ENCODE measurements at places on chromosomes 16 and 17.
A peak's percentile ranks its signal among the peaks of the same experiment; 100 is the strongest.

DNA sequence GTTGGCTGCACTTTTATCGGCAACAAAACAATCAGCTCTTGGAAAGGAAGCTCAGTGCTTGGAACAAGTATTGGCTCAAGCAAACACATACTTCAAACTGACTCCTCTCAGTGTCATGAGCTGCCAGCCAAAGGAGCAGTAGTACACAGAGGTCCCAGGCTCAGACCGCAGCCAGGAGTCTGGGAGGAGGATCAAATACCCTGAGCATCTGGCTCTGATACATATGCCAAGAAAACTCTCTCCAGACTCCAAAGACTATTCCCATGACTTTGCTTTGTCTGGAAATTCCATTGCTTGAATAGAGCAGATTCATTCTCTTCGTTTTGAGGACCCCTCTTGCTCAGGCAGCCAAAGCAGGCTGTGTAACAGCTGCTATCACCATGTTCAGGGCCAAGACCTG, 501.6 kb upstream of the PSMD7 start:
- no peak for DNase-seq

DNA sequence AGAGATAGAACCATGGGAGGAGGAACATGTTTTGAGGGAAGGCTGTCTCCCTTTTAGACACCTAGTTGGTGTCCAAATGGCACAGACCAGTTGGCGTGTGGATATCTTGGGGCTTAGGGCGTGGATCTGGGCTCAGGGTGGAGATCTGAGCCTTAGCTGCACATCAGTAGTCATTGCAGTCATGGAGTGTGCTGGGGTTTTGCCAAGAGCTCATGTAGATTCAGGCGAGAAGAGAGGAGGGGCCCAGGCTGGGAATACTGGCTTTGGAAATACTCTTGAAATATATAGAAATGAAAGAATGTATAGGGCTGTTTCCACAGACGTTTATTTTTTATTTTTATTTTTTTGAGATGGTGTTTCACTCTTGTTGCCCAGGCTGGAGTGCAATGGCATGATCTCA, 92.0 kb downstream of the PRKCB start:
- no peak for DNase-seq

- no peak for DNase-seq
These were observed 714 bp downstream of the TNS4 start for GRCh38 chr17:40500709-40501108.

DNA sequence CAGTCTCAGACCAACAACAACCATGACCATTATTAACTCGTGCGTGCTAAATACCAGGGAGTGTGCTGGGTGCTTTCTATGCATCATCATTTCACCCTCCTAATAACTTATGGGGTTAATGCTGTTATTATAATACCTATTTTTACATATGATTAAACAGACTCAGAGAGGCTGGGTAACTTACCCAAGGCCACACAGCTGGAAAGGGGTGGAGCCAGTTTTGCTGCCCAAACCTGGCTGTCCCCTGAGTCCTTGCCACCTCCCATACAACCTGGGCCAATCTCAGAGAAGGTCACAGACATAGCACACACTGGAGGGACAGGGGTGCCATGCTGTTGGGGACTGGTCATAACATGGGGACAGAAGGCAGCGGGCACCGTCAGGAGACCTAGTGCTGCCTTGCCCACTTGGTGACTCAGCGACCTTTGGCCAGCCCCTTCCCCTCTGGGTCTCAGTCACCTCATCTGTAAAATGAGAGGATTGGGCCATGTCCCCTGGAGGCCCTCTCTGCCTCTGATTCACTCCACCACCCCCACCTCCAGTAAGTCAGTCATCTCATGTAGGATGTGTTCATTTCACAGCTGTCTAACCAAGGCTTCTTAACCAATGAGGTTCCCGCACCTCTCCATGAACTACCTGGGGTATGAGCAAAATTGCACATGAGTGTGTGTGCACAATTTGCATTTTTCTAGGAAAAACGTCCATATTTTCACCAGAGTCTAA, 11.4 kb upstream of the FADS6 start:
- DNase-seq: no peak

GRCh38 chr16:74438492-74438979, 17.3 kb upstream of the CLEC18B start:
- no peak for DNase-seq

- no peak for DNase-seq
These were observed 101.6 kb downstream of the RAB11FIP4 start for GRCh38 chr17:31492880-31493655.

DNA sequence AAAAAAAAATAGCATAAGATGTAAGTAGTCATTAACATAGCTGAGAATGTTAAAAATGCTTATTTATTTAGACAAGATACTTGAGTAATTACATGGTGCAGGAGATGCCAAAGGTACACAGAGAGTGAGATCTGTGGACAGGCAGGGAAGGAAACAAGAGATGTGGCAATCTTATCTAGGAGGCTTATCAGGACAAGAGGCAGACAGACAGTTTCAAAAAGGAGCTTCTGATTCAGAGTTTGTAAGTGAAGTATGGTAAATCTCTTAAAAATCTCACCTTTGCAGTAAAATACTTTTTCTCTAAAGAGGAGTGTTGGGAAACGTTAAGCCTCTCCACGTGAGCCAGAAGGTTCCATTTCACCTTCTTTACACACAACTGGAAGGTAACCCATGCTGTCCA, 19.9 kb upstream of the GHDC start:
- no peak for DNase-seq

DNA sequence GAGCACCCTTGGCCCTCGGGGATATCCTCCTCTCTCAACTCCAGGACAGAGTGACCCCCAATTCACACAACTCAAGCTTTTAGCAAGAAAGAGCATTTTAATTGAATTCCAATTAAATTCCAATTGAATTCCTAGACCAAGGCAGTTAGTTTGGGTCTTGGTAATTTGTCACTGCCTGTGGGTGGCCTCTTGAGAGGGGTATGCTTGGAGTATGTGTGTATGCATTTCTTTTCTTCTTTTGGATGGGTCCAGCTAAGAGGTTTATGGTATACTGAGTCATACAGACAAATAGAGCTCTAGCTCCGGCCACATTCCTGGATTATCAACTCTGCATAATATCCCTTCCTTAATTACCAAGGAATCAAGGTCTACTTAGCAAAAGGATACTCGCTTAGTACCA, 136.7 kb downstream of the PCTP start:
- no peak for DNase-seq

DNA sequence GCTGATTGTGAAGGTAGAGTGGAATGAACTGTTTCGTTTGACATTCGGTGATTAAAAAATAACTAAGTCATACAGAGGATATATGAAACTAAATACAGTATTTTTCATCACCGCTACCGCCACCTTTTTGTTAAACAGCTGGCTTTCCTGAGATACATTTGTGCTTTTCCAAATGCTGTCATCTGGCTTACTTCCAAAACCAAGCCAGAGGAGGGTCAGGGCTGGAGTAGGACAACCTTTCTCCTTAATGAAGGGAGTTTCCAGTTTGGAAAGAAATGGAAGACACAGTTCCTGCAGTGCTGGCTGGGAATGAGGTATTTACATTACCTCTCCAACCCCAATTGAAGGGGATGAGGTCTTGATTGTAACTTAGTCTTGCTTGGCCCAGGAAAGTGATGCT, 3.2 kb downstream of the TNRC6C start:
- DNase-seq: no peak

DNA sequence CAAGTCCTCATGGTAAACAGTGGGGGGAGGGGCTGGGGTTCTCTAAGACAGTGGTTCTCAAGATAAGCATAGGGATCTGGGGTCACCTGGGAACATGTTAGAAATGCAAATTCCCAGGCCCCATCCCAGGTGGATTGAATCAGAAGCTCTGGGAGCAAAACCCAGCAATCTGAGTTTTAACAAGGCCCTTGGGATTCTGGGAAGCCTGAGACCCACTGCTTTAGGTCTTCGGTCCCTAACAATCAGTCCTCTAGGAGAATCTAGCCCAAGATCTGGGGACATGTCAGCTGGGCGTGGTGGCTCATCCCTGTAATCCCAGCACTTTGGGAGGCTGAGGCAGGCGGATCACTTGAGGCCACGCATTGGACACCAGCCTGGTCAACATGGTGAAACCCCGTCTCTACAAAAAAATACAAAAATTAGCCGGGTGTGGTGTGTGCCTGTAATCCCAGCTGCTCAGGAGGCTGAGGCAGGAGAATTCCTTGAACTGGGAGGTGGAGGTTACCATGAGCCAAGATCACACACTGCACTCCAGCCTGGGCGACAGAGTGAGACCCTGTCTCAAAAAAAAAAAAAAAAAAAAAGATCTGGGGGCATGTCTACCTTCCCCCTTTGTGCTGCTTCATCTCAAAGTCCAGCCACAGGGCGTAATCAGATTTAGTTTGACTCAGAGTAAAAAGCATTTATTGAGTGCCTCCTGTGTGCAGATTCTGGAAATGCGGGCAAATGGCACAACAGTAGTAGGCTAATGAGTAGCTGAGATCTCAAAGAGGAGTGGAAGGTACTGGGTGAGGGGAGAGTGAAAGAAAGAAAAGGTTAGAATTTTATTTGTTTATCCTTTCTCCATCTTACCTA, 8.8 kb upstream of the NR1D1 start:
- DNase-seq: no peak

- no peak for DNase-seq
These were observed 8.5 kb upstream of the PIK3R6 start for GRCh38 chr17:8875957-8876356.

GRCh38 chr17:59712862-59713261, 5.4 kb downstream of the VMP1 start:
- DNase-seq: no peak

DNA sequence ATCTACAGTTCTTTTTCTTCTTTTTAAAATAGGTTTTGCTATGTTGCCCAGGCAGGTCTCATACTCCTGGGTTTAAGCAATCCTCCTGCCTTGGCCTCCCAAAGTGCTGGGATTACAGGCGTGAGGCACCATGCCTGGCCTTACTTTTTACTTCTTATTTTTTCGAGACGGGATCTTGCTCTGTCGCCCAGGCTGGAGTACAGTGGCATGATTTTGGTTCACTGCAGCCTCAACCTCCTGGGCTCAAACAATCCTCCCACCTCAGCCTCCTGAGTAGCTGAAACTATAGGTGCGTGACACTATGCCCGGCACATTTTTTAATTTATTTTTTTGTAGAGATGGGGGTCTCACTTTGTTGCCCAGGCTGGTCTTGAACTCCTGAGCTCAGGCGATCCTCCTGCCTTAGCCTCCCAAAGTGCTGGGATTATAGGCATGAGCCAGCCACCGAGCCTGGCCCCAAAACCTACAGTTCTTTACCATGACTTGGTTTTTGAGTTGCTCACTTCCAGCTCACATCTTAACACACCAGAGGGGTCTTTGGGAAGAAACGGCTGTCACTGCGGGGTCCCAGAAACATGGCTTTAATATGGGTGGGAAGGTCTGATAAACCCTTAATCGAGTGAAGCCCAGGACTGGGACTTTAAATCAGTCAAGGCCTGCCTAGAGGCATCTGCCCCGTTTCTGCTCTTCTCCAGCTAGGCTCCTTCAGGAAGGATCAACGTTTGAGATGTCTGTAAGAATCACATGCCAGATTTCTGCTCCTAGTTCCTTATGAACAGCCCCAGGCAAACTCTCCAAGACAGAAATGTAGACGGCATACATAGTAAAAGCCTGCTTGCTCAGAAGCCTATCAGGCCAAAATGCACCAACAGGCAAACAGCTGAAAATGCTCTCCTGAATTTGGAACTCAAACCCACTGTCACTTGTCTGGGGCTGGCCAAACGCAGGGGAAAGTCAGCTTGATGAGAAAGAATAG, 91.7 kb upstream of the TOB1 start:
- DNase-seq: no peak

GRCh38 chr16:8645831-8646230, 24.3 kb downstream of the METTL22 start:
- DNase-seq: peak; percentile 77

DNA sequence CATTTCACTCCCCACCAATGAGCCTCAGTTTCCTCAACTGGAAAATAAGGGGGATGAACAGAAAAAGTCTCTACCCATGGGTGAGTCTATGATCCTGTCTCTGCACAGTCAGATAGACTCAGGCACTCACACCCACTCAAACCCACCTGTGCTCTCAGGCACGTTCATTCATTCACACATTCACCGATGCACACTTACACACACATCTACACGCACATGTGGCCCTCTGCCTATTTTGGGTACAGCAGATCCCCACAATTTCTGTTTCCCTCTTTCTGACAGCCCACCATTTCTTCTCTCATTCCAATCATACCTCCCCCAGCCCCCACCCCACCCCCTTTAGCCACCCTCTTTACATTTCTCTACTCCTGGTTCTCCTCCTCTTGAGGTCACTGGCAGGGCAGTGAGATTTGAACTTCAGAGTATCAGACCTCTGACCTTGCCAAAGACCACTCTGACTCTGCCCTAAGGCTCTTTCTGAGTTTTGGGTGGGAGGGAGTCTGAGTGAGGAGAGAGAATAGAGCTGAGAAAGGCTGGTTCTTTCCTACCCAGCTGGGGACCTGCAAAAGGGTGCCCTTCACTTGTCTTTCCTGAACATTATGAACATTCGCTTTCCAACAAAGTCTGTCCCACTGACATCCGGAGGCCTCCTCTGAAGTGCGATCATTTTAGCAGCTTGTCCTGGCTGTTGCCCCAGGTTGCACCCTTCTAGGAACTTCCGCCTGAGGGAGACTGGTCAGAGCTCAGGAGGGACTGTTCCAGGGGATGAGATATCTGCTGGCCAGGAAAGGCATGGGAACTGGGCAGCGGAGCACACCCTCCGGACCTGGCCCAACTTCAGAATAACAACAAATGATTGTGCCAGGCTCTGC, 10.1 kb upstream of the COL1A1 start:
- peak; percentile 15 for DNase-seq

- no peak for DNase-seq
These were observed 57.0 kb upstream of the KIFC3 start for GRCh38 chr16:57859331-57859730.

DNA sequence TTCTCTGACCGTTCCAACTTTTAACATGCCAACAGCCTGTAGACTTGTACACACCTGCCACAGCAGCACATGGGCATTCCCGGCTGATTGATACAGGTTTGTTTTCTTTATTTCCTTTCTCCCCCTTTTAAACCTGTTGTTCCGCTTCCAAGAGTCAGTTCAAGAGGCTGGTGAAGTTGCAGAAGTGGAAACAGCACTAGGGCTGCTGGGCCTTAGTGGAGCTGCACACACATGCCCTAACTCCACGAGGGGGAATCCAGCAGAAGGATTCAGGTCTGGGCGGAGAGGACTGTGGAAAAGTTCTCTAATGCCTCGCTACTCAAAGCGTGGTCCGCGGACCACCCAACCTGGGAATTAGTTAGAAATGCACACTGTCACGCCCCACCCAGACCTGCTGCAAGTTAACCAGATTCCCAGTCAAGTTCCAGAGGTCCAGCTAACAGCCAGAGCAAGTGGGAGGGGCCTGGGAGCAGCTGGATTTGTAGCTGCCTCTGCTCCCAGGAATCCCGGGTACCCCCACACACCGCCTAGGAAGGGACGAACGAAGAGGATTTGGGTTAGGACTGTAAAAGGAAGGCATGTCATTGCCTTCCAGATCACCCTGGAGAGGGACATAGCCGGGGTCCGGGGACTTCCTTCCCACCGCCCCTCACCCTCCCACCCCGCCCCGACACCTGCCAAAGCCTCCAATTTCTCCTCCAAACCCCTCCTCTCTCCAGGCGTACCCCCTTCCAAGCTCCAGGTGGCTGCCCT, 542 bp downstream of the SLC39A11 start:
- DNase-seq: peak; percentile 56

GRCh38 chr17:44759086-44759915, 513 bp downstream of the ADAM11 start:
- peak; percentile 61 for DNase-seq

GRCh38 chr16:67541391-67542263, 13.0 kb downstream of the RIPOR1 start:
- no peak for DNase-seq

GRCh38 chr16:296276-296675, 13.3 kb downstream of the PDIA2 start:
- no peak for DNase-seq
